Stimulated activated CD4-positive, alpha-beta T cell treated with anti-CD3 and anti-CD28 coated beads, Interleukin-1b, Interleukin-23, amount 100 ng/mL, for 4 hours (primary cell): ENCODE measurements at places on chromosomes 3 and 15.
A peak's percentile ranks its signal among the peaks of the same experiment; 100 is the strongest.

DNA sequence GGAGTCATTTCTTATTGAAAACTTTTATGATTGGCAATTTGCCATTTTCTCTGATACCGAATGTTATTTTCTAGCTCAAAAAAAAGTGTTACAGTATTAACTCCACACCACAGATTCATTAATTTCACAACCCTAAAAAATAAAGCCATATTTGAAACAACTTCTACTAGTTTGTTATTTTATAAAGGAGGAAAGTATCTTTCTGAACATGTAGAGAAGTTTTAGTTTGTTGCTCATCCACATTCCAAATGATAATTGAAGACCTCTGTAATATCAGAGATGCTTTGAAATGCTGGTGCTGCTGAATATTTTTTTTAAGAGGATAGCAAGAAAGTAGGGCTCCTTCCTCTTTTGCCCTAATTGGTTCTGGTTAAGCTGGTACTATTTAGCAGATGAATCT is 1.9 kb downstream of the VGLL3 start:
- DNase-seq: no peak

DNA sequence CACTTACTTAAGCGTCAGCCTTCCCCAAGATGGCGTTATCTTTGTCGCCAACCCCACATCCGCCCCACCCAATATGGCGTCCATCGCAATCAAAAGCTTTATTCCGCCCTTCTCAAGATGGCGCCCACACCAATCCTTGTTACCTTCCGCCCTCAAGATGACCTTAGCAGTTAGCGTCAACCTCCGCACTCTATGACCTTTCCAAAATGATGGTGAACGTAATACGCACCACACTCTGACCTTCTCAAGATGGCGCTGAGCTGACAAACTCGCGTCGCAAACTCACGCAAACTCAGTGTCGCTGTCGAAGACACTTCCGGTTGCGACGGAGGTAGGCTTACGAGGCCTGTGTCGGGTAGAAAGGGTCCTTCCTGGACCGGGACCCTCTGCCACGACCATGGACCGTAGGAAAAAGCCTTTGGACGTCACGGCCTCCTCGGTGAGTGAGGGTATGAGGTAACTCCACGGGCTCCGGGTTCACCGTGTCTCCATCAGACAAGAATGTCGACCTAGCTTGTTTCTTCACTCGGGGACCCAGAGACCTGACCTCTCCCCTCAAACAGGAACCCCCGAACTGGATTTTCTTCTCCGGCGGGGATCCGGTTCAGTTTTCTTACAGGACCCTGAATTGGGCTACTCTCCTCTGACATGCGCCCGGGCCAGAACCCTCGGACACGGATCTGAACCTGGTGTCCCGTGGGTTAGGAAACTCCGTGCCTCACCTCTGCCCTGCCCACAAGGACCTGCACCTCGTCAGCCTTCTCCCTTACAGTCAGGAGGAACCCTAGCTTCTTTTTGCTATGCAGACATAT is at the start of gene CCDC174:
Gene CCDC174, plus strand, starts transcription at position 323 of the 812 bp plus-strand sequence. Its CDS starts 75 bp downstream, at position 398.
- DNase-seq: peak; percentile 83

DNA sequence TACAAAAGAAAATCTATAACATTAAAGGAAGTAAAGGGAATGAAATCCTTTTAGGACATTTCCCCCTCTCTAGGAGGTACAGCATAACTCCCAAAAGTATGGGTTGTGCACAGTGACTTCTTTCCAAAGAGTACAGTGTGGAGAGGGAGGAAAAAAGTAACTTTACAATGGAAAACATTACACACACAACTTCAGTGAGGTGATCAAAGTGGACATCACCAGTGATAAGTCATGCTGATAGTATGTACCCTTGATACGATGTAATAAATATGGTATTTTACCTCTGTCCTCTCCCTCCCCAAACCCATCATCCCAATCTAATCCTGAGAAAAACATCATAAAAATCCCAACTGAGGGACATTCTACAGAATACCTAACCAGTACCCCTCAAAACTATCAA is 10.8 kb downstream of the PLD1 start:
- DNase-seq: no peak

- no peak for DNase-seq
Observed at GRCh38 chr3:25445731-25446130, 17.7 kb downstream of the RARB start.

DNA sequence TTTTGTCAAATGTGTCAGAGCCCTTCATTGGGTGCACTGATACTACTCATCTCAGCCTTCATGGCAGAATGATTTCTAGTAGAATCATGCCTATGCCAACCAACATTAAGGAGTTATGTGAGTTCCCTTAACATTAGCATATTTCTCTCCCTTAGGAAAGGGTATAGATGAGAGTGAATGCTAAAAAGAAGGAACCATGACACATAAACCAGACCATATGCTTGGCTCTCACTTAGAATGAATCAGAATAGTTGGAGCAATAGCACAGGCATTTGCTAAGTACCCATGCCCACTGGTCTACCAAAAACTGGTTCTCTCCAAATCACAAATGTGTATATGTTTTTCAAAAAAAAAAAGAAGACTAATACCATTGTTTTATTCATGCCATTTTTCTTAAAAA is 51.1 kb downstream of the STRIT1 start:
- no peak for DNase-seq

DNA sequence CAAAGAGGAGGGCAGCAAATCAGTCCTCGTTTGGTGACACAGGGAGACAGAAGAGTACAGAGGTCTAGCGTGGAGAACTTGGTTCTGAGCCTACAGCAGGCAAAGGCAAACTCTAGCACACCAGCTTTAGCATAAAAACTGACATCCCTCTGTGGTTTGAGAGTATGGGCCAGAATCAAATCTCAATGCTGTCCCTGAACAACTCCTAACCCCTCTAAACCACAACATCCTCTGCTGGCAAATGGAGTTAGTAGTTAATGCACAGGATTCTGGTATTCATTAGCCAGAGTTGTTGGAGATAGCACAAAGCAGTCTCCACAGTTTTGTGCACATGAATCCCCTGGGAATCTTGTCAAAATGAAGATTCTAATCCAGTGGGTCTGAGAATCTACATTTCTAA is 315.8 kb downstream of the NTRK3 start:
- DNase-seq: no peak

- DNase-seq: no peak
Observed at GRCh38 chr15:25838191-25838870, 24.8 kb downstream of the ATP10A start.

DNA sequence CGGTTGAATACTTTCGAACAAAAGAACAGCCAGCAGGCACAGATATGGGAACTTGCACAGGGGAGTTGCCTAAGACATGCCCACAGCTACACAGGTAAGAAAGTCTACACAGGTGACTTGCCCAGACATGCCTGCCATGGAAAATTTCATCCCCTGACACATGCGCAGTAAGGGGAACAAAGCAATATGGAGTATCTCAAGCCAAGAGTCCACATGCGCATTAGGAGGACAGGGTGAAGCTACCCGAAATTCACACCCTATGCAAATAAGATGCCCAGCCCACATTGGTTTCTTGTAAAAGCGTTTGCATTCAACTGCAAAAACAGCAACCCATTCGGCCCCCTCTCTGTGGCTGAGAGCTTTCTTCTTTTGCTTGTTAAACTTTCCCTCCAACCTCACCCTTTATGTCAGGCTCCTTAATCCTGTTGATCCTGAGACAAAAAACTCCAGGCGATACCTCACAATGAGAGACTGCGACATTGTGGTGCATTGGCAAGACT is 49.3 kb upstream of the TRPM1 start:
- DNase-seq: no peak

GRCh38 chr15:38652998-38653397 is 88.4 kb upstream of the RASGRP1 start:
- DNase-seq: no peak

GRCh38 chr3:102174832-102175374 is 259.9 kb upstream of the ZPLD1 start:
- no peak for DNase-seq

GRCh38 chr3:43525941-43526607 is 95.7 kb downstream of the ANO10 start:
- DNase-seq: no peak

DNA sequence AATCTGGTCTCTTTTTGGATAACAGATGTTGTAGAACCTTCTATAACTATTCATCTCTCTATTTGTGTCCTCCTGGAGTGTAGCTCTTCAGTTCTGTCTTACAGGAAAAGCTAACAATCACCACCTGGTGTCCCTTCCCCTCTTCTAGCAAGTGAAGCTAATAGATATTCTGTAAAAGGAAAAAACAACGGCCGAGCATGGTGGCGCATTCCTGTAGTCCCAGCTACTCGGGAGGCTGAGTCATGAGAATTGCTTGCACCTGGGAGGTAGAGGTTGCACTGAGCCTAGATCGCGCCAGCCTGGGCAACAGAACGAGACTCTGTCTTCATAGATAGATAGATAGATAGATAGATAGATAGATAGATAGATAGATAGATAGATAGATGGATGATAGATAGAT is 779.4 kb downstream of the TUSC7 start:
- DNase-seq: no peak

GRCh38 chr3:187369089-187369447 is 883 bp downstream of the RTP4 start:
- no peak for DNase-seq

DNA sequence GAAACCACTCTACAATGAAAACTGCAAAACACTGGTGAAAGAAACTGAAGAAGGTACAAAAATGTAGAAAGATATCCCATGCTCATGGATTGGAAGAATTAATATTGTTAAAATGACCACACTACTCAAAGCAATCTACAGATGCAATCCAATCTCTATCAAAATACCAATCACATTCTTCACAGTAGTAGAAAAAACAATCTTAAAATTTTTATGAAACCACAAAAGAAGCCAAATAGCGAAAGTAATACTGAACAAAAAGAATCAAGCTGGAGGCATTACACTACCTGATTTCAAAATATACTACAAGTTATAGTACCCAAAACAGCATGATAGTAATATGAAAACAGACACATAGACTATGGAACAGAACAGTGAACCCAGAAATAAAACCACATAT is 36.9 kb downstream of the TXNRD3 start:
- DNase-seq: no peak

GRCh38 chr15:73751511-73751898 is 1.6 kb downstream of the INSYN1 start:
- DNase-seq: no peak

DNA sequence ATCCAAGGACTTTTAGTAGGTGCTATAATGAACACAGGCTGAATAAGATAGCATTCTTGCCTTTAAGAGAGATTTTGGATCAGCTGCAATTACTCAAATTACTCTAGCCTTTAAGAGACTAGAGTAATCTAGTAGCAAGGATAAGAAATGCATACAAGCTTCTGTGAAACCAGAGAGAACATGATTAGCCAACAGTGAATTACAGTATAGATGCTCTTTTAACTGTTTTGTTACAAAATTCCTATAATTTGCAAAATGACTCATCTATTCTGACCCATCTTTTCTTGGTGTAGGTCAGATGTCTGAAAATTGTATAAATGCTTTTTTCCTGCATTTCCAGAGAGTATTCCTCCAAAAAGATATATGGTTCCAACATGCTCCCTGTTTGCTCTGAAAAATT is 66.9 kb downstream of the CEP63 start:
- no peak for DNase-seq

DNA sequence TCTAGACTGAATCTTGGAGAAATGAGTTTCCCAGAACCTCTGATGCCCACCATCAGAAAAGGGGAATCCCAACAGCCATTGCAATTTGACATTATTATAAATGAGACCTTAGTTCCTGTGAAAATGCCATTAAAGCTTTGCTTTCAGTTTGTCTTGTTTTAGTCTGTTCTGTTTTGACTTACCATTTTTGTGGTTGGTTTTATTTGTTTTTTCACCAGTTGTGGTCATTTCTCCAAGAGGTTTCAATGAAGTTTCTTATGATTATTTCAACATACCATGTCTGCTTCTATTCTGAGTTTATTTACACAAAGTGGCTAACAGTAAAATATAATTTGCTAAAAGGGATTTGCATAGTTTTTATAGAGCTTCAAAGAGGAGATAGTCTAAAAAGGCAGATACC is 175.0 kb upstream of the MCTP2 start:
- no peak for DNase-seq

GRCh38 chr3:59766200-59766872 is 716.5 kb upstream of the CFAP20DC start:
- no peak for DNase-seq

DNA sequence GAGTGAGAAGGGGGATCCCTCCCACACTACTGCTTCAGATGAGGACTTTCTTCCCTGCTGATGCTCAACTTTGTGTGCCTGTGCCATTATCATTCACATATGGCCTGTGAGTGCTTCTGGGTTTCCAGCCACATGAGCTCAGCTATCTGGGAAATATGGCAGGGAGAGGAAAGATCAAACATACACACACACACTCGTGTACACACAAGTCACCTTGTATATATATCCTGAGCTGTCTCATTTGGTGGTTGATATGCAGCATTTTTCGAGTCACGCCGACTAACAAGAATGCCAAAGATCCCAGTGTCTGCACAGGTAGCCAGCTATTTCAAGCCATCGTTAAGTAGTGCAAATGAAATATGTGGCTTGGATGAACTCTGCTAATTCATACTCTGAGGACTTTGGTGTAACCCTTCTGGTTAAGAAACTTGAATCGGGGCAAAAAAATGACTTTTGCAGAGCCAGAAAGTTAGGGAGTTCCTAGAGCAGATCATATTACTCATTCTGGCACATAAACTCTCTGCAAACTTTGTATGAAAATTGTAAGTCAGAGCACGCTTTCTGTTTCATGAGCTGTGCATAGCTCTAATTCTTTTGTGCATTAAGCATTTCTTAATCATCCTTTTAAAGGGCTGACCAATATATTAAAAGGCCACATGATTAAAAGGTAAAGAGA is 24.9 kb upstream of the WNT5A start:
- DNase-seq: no peak

GRCh38 chr3:119181765-119182164 is 8.4 kb downstream of the UPK1B start:
- DNase-seq: no peak
